ENCODE measurements at places on chromosomes 16 and 17. TPM values are rescaled to one million over a fixed set of nuclear protein-coding genes. Genes with fewer than 3 reads are reported as not detected.
A peak's percentile ranks its signal among the peaks of the same experiment; 100 is the strongest.

GRCh38 chr16:945271-946047 is 25.3 kb downstream of the LMF1 start:
- DNase-seq, result no peak

The LAT gene
- total RNA-seq, result 1.9 TPM

DNA sequence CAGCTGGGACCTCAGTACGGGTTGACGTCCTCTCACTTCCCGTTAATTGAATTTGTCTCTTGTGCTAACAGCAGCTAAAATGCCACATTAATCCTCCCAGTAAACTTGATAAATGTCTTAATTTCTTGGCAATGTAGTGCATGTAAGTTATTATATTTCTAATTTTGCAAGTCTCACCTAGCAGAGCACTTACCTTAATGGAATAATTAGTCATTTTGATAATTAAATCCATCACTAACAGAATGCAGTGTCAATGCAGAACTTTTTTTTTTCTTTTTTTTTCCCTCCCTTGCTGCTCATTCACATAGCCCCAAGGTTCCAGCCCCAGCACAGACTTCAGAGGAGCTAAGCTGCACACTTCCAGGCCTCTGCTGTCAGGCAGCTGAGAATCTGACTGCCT is 376.5 kb downstream of the RBFOX1 start:
- DNase-seq, result no peak

GRCh38 chr17:66307257-66307656 is 4.8 kb downstream of the PRKCA start:
- no peak for DNase-seq

The GTF3C1 gene
- 44.4 TPM for total RNA-seq

The SLC6A2 gene
- 0.25 TPM for total RNA-seq

- DNase-seq, result no peak
Measured at GRCh38 chr17:31371511-31372097, 19.9 kb upstream of the RAB11FIP4 start.

The MARCHF10 gene
- total RNA-seq, result 0.41 TPM

The INCA1 gene
- total RNA-seq, result 0.32 TPM

GRCh38 chr17:45221081-45222013 is at the start of gene FMNL1:
Gene FMNL1 (plus strand): TSS chr17:45221885. CDS start chr17:45222125, 240 bp downstream.
- no peak for DNase-seq

The AOC2 gene
- total RNA-seq, result 0.60 TPM

- no peak for DNase-seq
Measured at GRCh38 chr17:77999413-78000173, 41.1 kb downstream of the TNRC6C start.

GRCh38 chr16:51374346-51374745 is 223.3 kb upstream of the SALL1 start:
- DNase-seq, result no peak

GRCh38 chr17:29769225-29769624 is 146.5 kb upstream of the CORO6 start:
- no peak for DNase-seq

DNA sequence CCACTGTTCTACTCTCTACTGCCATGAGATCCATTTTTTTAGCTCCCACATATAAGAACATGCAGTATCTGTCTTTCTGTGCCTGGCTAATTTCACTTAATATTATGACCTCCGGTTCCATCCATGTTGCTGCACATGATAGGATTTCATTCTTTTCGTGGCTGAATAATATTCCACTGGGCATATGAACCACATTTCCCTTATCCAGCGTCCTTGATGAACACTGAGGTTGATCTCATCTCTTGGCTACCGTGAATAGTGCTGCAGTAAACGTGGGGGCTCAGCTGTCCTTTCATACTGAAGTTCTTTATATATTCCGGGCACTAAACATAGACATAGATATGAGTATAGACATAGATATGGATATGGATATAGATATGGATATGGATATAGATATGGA is 109.3 kb upstream of the TNRC6C start:
- no peak for DNase-seq

The KRTAP1-5 gene
- total RNA-seq, result not detected

GRCh38 chr17:13813347-13814240 is 211.9 kb upstream of the HS3ST3A1 start:
- no peak for DNase-seq

The MFSD6L gene
- 3.9 TPM for total RNA-seq

The ARHGDIG gene
- 5.6 TPM for total RNA-seq

DNA sequence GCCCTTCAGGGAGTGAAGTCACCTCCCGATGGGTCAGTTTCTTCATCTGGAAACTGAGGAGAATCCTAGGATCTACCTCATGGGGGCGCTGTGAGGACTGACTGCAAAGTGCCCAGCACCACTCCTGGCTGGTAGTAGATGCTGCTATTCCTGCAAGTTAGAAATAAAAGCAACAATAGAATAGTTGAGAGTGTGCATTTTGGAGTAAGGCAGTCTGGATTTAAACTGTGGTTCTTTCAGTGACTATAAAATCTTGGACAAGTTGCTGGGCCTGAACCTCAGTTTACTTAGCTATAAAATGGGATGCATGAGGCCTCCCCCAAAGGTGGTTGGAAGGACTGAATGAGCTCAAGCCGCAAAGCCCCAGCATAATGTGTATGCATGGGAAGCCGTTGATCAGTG is 70.6 kb downstream of the CYB5B start:
- DNase-seq, result no peak

The ERBB2 gene
- 43.6 TPM for total RNA-seq

DNA sequence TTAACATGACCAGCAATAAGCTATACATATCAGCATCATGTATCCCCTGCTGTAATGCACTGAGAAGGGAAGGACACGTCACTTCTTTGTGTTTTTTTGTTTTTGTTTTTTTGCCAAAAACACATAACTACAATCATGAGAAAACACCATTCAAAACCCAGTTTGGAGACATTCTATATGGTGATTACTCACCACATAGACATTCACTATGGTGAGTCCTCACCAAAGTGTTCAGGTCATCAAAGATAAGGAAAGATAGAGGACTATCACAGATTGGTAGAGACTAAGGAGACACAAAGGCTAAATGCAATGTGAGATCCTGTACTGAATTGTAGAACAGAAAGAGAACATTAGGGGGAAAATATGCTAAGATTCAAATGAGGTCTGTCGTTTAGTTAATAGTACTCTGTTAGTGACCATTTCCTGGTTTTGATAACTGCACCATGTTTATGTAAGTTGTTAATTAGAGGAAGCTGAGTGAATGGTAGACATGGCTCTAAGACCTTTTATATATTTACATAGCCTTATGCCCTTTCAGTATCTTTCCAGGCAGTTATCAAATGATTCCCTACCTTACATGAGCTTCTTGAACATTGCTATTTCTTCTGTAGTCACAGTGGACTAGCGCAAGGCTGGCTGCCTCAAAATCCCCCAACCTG is 46.6 kb downstream of the PIK3R5 start:
- DNase-seq, result no peak

- no peak for DNase-seq
Measured at GRCh38 chr17:31609331-31609730, 217.9 kb downstream of the RAB11FIP4 start.

The KRTAP4-3 gene
- total RNA-seq, result not detected

DNA sequence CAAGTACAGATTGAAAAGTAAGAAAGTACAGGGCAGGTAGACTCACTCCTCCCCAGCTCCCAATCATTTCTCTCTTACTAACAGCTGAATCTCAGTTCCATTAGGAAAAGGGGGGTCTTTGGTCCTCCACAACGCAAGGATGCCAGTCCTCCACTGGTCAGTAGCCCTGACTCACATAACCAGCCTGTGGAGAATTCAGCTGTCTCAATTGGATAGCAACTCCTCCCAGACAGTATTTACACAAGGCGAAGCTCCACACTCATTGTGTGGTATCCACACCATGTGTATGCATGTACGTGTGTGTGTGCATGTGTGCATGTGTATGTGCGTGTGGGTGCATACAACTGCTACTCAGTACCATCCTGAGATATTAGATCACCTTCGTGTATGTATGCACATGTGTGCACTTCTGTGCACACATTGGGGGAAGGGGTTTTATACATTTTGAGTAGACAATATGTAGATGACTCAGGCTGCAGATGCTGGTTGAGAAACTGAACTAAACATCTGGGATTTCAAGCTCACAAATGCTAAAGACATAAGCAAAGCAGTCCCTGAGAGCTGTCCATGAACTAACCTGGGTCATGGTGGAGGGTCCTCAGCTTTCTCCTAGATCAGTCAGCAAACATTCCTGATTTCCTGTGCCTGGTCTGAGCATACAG is 240.1 kb downstream of the SLC39A11 start:
- no peak for DNase-seq

GRCh38 chr17:27327397-27327796 is 33.5 kb downstream of the WSB1 start:
- DNase-seq, result no peak

DNA sequence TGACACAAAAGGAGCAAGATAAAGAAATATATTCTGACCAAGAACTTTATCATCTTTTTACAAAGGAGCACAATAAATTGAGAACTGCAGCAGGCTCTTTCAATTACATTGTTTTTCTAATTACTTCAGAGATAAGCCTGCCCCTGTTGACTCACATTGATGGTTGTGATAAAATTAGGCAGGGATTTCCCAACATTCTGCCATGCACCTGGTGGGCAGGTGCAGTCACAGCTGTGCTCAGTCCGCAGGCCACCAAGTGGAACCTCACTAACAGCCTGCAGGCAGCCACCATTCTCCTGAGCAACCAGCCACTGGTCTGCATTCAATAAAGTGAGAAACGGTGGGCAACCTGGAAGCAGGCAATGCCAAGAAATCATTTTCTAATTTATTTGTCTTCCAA is 5.1 kb downstream of the FANCA start:
- DNase-seq, result peak; percentile 1

Measured in pancreas (tissue), 10 donors.